ENCODE measurements at places on chromosomes 4 and X. TPM values are rescaled to one million over a fixed set of nuclear protein-coding genes. Genes with fewer than 3 reads are reported as not detected.

GRCh38 chrX:20437683-20438082, 171.0 kb upstream of the RPS6KA3 start:
- H3K36me3 ChIP-seq, result no peaks in the 10 kb centered on the region
- peak overlapping the region; percentile 34 for H3K27ac ChIP-seq
- DNase-seq, result no peak

PABPC1L2A gene
- total RNA-seq, result not detected

GRCh38 chr4:106652095-106652494, 283.5 kb upstream of the GIMD1 start:
- H3K36me3 ChIP-seq, result no peaks in the 10 kb centered on the region
- H3K27me3 ChIP-seq, result no peaks in the 10 kb centered on the region
- no peak for DNase-seq

GRCh38 chr4:153483432-153484418, 17.6 kb downstream of the TMEM131L start:
- DNase-seq, result no peak
- H3K27me3 ChIP-seq, result no peaks in the 10 kb centered on the region
- H3K4me3 ChIP-seq, result peak overlapping the region; percentile 61
- peak overlapping the region; percentile 55 for H3K27ac ChIP-seq
- H3K36me3 ChIP-seq, result peaks cover 27% of the 10 kb centered on the region

GRCh38 chrX:119654112-119654531, 38.8 kb downstream of the SEPTIN6 start:
- peaks cover 25% of the 10 kb centered on the region for H3K4me1 ChIP-seq
- no peak overlapping the region for H3K27ac ChIP-seq
- no peaks in the 10 kb centered on the region for H3K27me3 ChIP-seq
- peaks cover 53% of the 10 kb centered on the region for H3K36me3 ChIP-seq
- no peak for DNase-seq
- no peak overlapping the region for H3K4me3 ChIP-seq

MAGEB17 gene
- total RNA-seq, result not detected

DNA sequence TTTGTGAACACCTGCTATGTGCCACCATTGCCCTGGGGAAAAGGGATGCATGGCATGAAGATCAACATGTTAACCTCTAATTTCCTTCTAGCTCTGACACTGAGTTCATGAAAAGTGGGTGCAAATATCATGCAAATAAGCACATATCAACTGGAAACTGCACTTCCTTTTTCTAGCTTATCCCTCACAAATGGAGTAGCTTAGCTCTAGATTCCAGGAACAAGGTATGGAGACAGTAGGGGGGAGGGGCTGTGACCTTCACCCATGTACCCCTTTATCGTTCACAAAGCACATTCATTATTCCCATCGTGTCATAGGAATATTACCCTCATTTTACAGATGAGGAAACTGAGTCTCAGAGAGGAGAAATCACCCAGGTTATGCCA, 37.4 kb downstream of the STARD8 start:
- no peaks in the 10 kb centered on the region for H3K27me3 ChIP-seq
- no peaks in the 10 kb centered on the region for H3K36me3 ChIP-seq
- no peak overlapping the region for H3K27ac ChIP-seq
- DNase-seq, result no peak

DNA sequence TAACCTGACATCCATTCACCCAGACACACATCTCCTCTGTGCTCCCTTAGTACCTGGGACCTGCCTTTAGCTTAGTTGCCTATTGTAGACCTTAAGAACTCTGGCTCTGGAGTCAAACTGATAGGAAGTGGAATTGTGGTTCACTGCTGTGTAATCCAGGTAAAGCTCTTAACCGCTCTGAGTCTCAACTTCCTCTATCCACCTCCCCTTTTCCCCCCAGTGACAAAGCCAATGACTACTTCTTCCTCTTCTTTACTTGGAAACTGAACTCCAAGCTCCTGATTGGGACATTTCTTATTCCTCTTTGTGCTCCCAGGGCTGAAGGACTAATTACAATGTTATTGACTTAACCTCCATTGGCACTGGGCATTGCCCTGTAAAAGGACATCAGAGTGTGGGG, 94.1 kb downstream of the DRD5 start:
- no peaks in the 10 kb centered on the region for H3K4me1 ChIP-seq
- no peak overlapping the region for H3K27ac ChIP-seq
- no peak overlapping the region for H3K4me3 ChIP-seq
- no peaks in the 10 kb centered on the region for H3K36me3 ChIP-seq
- DNase-seq, result no peak

Data from CD4-positive, CD25-positive, alpha-beta regulatory T cell (primary cell).